Activated CD8-positive, alpha-beta T cell treated with anti-CD3 and anti-CD28 coated beads for 36 hours (primary cell): ENCODE measurements at places on chromosomes 2 and 18.
A peak's percentile ranks its signal among the peaks of the same experiment; 100 is the strongest.

- DNase-seq = no peak
Observed at GRCh38 chr2:172742931-172743540, 7.4 kb downstream of the RAPGEF4 start.

DNA sequence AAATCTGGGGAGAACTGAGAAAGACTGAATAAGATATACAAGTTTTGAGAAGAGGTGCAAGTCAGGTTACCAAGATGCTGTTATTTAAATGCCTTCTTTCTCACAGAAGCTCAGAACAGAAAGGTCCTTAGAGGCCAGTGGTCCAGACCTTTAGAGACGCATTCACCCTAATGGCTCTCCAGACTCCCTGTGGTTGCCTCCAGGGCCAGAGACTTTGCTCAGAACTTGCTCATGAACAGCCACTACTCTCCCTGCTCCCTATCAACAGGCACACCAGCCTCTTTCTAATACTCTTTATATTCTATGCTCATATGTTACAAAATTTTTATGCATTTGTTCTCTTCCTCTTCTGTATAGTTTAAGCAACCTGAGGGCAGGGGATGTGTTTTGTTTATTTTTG, 349.0 kb upstream of the TNP1 start:
- no peak for DNase-seq

GRCh38 chr2:82527124-82527523, 1932.0 kb downstream of the SUCLG1 start:
- no peak for DNase-seq

GRCh38 chr2:207515671-207516070, 14.1 kb upstream of the CREB1 start:
- no peak for DNase-seq

DNA sequence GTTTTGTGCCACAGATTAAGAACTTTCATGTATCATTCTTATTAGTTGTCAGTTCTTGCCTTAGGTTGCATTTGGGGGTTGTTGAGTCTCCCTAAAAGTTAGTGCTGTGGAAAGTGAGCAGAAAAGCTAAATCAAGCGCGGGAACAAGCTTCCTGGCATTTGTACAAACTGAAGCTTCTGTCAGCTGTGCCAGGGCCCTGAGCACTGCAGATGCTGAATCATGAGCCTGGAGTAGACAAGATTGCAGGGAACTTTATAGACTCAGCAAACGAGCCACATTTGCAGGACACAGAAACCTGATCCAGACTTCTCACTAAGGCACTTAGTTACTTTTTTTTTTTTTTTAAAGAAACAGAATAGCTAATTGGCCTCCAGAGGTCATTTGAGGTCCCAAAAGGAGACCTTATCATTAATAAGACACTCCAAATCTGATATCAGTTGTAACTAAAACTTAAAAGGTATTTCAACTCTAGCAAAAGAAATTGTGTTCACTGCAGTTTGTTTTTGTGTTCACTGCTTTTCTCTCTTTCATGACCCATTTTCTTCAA, 88.7 kb downstream of the ADAM23 start:
- no peak for DNase-seq

DNA sequence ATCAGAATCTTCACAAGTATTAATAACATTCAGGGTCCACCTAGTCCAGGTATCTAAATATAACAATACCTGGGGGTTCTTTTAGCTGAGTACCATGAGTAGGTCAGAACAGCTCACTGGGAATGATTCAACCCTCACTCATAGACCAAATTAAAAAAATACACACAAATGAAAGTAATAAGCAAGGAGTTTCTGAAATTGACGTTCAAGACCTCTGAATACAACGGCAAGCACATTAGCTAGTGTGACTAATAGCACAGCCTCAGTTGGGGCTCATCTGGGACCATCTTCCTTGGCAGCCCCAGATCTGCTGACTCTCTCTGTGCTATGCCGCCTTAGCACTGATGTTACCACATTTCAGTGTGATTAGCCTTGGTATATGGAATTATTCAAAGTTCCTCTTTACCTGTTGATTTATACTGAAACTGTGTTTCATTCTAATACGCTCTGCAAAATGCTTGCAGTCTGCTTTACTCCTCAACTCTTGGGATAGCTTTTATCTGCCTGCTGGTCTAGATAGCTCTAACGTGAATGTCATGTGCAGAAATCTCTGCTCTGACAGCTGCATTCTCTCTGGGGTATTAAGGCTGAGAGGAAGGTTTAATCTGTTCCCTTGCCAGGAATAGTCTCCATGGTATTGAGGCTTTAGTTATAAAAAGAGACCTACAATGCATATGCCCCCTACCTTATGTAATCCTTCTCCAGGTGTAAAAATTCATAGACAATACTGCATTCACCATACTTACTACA, 153.3 kb downstream of the METTL4 start:
- no peak for DNase-seq

- DNase-seq = peak; percentile 51
Observed at GRCh38 chr2:9099341-9099751, 95.9 kb upstream of the MBOAT2 start.

GRCh38 chr18:50011813-50012435, 183.0 kb downstream of the MYO5B start:
- DNase-seq = no peak

GRCh38 chr2:235920216-235920865, 247.8 kb downstream of the GBX2 start:
- no peak for DNase-seq

GRCh38 chr18:7775128-7775527, 208.0 kb downstream of the PTPRM start:
- DNase-seq = no peak
